Hepatocyte (in vitro differentiated cells): ENCODE measurements at places on chromosomes 5 and 9. TPM values are rescaled to one million over a fixed set of nuclear protein-coding genes. Genes with fewer than 3 reads are reported as not detected.

DNA sequence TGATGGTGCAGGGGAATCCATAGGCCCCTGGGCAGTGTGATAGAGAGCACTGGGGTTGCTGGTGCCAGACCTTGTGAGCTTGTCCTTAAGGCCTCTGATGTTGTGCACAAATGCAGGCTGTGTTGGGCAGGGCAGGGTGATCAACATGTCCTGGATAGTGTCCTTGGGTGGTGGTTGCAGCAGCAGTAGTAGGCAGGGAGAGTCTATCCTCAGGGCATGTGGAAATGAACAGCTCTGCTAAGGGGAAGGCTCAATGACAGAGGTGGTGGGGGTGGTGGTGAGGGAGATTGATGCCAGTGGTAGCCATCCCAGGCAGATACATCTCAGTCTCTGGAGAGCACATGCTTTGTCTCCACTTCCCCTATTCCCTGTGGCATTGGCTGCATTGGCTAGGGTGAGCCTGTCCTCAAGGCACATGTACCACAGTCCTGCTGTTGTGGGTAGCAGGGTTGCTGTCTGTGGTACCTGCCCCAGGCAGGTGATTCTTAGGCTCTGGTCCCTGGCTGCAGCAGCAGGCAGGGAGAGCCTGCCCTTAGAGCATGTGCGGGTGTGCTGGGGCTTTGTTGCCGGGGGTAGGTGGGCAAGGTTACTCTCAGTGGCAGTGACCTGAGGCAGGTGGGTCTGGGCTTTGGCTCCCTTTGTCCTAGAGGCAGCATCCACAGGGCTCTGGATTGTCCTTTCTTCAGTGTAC, 111.1 kb downstream of the WDR70 start:
- no peak for DNase-seq

- no peak for DNase-seq
These were observed 103.7 kb downstream of the ARL15 start for GRCh38 chr5:54206580-54207229.

DNA sequence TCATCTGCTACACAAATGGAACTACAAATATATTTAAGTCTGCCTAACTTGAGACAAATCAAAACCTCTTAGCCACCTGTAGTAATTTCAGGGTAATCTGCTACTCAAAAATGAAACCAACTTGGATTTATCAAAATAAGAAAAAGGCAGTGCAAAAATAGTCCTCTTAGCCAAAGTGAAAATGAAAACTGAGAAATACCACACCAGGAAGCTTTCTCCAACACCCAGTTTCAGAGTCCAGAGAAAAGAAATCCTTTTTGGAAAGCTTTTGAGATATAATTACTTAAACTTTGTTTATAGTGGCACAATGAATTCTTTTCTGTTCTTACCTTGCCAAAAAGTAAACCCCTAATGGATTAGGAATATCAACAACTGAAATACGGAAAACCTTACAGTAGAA, 990.4 kb downstream of the EFNA5 start:
- no peak for DNase-seq

Gene OSTF1
- 22.4 and 25.3 TPM in 2 replicates for total RNA-seq

DNA sequence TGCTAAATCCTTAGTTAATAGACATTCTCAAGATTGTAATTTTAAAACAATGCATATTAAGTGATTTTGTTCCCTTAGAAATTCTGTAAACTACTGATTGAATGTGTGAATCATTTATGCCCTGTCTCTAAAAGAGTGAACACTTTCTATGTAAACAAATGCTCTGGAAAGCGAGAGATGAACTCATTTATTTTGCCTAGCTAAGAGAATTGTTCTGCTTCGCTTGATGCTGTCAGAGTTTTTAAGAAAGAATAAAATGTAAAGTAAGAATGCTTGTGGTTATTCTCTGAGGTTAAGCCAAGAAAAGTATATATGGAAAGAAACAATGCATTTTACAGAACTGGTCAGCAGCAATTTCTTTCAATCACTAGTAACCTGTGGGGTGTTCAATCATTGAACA, 347.4 kb upstream of the NUDT12 start:
- no peak for DNase-seq

DNA sequence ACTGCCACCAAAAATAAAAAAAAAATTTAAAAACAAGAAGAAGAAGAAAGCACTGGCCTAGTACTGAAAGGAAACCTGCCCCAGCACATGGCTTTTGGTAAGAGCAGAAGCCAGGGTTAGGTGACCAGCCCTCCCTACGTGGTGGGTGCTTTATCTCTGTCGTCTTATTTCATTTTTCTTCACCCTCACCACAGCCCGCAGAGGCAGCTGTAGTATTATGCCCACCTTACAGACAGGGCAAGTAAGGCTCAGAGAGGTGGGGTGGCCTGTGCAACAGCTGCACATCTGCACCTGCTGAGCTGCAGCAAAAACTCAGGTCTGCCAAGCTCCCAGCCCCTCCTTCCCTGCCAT, 140.8 kb upstream of the LMX1B start:
- DNase-seq = no peak

DNA sequence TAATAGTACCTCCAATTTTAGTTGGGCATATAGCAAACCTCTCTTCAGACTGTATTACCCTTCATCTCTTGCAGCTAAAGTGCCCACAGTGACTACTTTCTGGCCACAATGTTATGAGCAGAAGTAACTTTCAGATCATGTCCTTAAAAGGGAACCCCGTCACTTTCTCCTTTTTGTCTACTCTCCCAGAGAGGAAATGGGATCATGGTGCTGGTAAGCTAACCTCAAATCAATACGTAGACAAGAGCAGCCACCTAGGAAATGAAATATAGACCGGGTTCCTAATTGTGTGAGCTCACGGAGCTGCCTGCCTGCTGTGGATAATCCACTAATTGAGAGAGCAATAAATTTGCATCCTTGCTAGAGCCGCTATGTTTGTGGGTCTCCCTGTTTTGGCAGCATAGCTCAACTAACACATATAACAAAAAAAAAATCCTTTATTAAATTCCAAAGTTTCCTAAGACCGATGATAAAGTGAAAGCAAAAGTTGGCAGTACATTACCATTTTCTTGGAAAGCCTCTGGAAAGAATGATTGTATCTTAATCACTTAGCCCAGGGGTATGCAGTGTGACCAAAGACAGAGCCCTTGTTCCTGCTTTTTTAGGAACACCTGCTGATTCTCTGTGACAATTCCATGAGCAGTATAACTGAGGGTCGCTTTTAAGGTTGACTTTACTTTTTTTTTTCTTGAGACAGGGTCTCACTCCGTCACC, 5.6 kb upstream of the IL7R start:
- no peak for DNase-seq

DNA sequence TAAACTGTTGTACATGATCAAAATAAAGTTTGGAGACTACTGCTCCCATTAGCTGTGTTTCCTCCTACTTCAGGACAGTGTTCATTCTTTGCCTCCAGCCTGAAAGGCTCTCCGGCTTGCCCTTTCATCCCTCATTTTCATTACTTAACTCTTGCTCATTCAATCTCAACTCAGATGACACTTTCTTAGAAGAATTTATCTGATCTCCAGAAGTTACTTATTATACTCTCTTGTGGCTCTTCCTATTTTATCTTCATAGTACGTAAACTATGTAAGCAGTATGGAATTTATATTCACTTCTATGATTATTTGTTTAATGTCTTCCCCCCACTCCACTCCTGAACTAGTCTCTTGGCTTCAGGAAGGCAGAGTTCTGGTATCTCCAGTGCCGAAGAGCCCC, 1737.9 kb upstream of the C9orf72 start:
- DNase-seq = no peak

Gene FCHO2
- total RNA-seq = 15.8 and 17.1 TPM in 2 replicates
